GM12891 (cell line): ENCODE measurements at places on chromosomes 4 and X.
A peak's percentile ranks its signal among the peaks of the same experiment; 100 is the strongest.

- no peak for DNase-seq
These were observed 426.4 kb upstream of the RPS6KA3 start for GRCh38 chrX:20693078-20693477.

DNA sequence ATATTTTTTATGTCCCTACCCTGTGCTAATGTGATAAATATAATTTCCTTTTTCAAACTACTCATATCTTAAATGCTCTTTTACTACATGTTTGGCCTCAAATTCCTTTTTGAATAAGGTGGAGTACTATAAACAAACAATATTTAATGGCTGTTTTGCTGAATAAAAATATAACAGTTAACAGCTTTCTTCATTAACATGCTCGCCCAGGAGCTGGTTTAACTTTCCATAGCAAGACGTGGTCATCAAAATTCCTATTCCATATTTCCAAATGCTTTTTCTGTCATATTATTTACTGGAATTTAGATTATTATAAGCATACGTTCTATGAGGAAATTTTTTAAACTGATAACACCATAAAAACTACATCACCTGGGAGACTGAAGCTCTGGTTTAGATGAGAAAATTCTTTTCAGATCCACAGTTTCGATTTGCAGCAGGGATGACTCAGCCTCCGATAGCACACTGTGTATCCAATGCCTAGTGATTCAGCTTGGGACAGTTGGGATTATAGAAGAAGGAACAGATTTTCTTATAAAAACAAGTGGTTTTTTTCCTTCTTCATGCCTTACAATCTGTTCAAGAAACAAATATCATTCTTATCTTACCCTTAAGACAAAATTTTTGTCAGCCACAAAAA lies 129.1 kb downstream of the FBXO8 start:
- DNase-seq: no peak

DNA sequence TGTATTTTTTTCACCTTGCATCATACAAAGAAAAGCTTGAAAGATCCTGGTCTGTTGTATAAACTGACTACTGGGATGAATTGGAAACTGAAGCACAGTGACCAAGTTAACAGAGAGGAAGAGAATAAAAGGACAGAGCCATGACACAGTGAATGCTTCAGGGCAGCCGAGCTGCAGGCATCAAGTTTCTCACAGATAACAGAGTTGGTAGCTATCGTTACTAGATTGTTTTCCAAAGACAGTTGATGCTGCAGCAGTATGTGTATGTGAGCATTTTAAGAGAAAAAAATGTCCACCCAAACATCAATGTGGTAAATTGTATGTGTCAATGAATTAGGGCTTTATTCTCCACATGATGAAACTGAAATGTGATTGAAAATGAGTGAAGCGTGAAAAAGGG lies 1032.7 kb downstream of the ADGRL3 start:
- no peak for DNase-seq

DNA sequence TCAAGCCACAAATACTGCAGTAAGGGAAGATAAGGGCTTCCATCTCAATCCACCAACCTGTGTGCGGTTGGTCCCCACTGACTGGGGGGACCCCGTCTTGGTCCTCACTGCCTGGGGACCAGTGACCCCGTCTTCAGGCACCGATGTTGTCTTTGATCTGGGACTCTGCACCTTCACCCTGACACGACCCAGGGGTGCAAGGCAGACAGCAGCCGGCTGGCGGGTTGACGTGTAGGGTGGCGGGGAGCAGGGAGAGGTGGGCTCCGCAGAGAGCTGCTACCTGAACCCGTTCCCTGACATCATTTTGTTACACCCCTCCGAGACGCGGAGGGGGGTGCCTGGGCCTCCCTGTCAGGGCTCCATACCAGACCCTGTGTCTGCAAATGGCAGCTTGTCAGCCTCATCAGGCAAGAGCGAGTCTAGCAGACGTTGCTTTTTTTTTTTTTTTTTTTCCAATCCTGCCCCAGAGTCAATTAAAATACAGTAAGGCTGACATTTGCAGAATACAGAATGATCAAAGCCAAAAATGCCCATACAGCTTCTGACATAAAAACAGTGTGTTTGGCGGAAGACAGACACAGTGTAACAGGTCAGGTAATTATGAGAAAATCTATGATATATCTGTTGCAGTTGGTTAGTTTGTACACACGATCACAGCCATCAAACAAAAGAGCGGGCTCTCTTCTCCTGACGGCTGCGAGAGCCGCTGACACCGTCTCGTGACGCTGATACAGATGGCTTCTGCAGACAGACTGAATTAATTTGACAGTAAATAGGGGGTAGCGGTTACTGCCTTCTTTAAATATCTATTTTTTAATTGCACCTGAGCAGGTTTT lies 118.6 kb downstream of the CRLF2 start:
- DNase-seq: no peak

GRCh38 chr4:127580300-127580699 lies 52.5 kb upstream of the INTU start:
- DNase-seq: no peak

- no peak for DNase-seq
These were observed 67.9 kb downstream of the PPP3CA start for GRCh38 chr4:101279377-101279871.

DNA sequence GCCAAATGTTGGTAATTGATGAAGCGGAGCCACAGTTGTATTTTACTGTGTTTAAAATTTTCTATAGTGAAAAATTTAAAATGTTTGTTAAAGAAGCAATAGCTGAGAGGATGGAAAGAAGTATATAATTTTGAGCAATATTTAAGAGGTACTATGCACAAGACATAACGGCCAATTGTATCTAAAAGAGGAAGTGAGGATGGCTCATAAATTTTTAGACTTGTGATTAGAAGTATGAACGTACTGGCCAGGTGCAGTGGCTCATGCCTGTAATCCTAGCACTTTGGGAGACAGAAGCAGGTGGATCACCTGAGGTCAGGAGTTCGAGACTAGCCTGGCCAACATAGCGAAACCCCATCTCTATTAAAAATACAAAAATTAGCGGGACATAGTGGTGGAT lies 12.7 kb upstream of the HHIP start:
- no peak for DNase-seq

GRCh38 chr4:150515135-150515534 lies 66.8 kb upstream of the MAB21L2 start:
- no peak for DNase-seq

DNA sequence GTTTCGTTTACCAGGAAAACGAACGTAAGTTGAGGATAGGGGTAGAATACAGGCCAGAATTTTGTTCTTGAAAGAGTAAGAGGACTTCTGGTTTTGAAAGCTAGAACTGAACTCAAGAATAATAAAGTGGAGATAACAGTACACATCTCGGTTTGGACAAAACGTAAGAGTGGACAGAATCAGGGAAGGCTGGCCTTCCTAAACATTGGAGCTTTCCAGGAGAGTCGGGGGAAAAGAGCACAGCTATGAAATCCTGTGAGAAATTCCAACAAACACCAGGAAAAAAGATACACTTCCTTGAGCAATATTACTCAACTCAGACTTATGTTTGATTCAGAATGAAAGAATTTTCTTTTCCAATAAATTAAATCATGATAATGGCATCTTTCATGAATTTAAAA lies 1.2 kb downstream of the CTSO start:
- no peak for DNase-seq

DNA sequence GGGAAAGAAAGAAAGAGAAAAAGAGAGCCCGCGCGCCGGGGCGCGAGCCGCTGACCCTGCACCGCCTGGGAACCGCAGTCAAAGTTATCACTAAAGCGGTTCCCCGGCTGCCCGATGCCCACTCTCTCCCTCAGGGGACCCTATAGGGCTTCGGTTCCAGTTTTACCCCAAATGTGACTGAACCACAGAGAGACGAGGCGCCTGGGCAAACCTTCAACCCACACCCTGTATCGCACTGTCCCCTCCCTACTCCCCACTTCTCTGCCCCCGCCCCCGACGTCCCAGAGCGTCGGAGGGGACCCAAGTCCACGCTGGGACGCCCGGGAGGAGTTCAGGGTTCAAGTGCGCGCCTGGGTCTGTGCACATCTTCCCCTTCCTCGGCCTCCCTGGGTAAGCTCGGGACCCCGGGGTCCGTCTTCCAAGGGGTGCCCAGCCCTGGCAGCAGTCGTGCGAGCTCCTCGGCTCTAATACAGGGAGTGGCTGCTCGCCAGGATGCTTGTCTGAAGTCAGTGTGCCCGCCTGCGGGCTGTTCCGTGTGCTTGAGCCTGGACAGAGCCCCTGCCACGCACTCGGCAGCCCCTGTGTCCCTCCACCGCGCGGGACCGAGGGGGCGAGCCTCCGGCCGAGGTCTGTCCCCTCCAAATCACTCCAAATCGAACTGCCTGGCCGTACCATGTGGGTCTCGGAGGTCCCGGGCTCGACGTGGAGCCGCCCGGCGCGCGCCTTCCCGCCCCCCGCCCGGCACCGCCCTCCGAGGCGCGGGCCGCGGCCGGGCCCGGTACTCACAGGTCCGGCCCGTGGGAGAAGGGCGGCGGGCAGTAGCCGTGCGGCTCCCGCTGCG lies 960 bp downstream of the TRPC3 start:
- peak; percentile 32 for DNase-seq

DNA sequence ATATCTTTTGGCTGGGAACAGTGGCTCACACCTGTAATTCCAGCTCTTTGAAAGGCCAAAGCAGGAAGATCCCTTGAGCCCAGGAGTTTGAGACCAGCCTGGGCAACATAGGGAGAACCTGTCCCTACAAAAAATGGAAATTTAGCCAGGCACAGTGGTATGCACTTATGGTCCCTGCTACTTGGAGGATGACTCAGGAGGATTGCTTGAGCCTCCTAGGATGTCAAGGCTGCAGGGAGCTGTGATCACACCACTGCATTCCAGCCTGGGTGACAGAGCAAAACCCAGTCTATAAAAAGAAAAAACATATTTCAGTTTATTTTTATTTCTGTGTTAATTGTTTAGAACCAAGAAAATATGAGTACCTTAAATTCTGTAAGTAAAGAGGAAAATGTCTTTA lies 123.7 kb downstream of the CBR4 start:
- no peak for DNase-seq

- DNase-seq: no peak
These were observed 65.6 kb downstream of the SPINK2 start for GRCh38 chr4:56755901-56756300.

DNA sequence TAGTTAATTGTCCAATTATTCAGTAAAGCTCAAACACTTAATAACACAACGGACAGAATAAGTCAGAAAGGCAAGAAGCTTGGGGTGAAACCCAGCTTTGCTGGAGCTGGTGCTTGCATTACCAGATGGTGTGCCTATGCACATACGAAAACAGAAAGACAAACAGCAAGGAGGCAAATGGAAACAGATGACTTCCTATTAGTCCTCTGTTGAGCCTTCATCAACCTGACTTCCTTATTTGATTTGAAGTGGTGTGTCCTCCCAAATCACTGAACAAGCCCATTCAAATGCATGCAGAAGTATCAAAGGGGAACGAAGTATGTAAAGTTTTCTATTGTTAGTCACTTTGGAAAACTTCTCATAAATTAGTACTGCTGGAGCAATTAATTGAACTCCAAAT lies 166.2 kb downstream of the ATP10D start:
- no peak for DNase-seq

GRCh38 chr4:184395451-184395917 lies 78.9 kb downstream of the IRF2 start:
- no peak for DNase-seq

DNA sequence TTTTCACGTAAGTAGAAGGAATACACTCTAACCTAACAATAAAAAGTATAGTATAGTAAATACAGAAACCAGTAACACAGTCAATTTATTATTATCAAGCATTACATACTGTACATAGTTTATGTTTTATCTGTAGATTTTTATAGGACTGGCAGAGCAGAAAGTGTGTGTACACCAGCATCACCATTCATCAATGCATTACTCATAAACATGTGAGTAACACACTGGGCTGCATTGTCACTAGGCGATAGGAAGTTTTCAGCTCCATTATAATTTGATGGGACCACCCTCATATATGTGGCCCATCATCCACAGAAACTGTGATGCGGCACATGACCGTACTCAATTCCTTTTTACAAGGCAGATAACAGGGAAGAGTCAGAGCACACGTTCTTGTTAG lies 137.8 kb upstream of the RBPJ start:
- DNase-seq: no peak

GRCh38 chr4:14994242-14994641 lies 8.0 kb upstream of the CPEB2 start:
- DNase-seq: no peak

GRCh38 chrX:71536285-71536684 lies 3.4 kb downstream of the OGT start:
- DNase-seq: no peak

DNA sequence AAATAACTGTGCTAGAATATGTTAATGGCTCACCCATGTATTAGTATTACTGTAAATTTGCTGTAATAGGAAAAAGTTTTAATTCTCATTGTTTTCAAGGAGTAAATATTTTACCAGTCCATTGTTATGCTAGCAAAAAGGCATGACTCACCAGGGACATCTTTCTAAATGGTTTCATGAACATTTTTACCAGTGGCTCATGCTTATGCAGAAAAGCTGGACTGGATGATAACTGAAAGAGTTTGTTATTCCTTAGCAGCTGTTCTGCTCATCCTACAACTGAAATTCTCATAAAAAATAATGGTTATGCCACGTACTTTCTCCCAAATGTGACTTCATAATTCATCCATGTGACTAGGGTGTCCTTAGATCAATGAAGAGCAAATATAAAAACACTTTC lies 111.9 kb upstream of the PCDH18 start:
- DNase-seq: no peak

- DNase-seq: no peak
These were observed 116.6 kb downstream of the ATXN3L start for GRCh38 chrX:13203271-13203670.
